ENCODE measurements at places on chromosomes 12 and 14.

DNA sequence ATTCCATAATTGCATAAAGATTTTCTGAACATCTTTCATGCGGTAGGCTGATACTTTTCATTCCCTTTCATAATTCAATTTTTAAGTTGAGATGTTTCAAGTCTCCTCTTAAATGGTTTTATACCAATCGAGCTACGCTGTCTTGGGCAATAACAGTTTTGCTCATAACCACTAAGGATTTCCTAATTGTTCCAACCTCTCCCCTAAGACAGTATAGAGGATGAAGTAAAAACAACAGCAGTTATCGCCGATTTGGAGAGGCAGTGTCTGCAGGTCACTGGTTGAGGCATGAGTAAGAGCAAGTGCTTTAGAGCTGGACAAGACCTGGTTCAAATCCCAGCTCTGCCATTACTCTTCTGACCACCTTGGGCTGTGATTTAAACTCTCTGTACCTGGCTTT is 6.9 kb upstream of the MED13L start:
- DNase-seq = no peak

GRCh38 chr12:25585021-25585523 is 32.0 kb upstream of the LMNTD1 start:
- DNase-seq = no peak

- DNase-seq = no peak
Observed at GRCh38 chr12:49972129-49972528, 618 bp upstream of the AQP6 start.

GRCh38 chr12:2337031-2338010 is 284.5 kb downstream of the CACNA1C start:
- DNase-seq = no peak

DNA sequence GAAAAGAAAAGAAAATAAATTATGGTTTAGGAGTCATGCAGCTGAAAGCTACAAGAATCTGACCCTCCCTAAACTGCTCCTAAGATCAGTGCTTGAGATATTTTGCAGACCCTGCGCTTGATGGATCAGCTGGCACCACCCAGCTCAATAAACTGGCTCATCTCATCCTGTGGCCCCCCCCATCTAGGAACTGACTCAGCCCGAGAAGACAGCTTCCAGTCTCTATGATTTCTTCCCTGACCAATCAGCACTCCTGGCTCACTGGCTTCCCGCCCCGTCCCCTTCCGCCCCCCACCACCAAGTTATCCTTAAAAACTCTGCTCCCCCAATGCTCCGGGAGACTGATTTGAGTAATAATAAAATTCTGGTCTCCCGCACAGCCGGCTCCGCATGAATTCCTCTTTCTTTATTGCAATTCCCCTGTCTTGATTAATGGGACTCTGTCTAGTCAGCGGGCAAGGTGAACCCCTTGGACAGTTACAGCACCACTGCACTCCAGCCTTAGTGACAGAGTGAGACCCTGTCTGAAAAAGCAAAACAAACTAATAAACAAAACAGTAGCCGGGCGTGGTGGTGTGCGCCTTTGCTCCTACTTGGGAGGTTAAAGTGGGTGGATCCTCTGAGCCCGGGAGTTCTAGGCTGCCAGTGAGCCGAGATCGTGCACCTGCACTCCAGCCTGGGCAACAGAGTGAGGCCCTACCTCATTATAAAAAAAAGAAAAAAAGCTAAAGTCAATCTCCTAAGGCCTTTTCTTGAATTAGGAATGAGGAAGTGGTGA is 24.5 kb upstream of the SPTLC2 start:
- DNase-seq = no peak

DNA sequence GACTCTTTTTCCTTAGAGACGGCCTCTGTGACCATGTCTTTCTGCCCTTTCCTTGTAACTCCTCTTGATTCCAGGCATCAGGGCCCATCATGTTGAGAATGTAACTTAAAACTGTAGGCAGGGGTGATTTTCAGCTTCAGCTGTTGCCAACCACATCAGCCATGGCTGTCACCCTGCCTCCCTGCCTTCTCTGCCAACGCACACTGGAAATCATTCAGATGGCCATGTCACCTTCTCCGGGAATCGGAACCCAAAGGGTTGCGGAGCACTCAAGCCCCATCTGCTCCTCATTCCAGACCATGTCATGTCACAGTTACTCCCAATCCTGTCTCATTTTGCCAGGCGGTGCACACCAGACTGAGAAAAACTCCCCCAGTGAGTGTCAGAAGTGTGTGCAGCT is 72.1 kb downstream of the EMP1 start:
- DNase-seq = no peak

- DNase-seq = no peak
Observed at GRCh38 chr14:71271166-71271945, 364.1 kb downstream of the PCNX1 start.

DNA sequence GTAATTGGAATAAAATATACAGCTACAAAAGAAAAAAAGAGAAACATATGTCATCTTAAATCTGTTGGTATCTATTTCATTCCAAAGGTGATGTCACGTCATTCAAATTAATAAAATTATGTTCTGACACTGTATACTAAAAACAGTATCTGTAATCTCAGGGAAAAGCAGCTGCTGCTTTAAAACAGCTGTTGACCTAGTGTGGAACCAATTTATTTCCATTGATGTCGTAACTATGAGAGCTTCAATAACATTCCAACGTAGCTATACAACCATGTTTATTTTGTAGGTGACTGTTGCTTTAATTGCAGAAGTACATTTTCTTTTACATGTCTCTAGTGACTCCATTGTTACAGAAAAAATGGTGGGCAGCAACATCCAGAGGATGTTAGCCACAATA is 571.7 kb downstream of the RPS29 start:
- DNase-seq = no peak

GRCh38 chr12:11622876-11623281 is 26.6 kb upstream of the ETV6 start:
- no peak for DNase-seq

GRCh38 chr12:88952562-88952942 is 372.3 kb upstream of the KITLG start:
- no peak for DNase-seq

DNA sequence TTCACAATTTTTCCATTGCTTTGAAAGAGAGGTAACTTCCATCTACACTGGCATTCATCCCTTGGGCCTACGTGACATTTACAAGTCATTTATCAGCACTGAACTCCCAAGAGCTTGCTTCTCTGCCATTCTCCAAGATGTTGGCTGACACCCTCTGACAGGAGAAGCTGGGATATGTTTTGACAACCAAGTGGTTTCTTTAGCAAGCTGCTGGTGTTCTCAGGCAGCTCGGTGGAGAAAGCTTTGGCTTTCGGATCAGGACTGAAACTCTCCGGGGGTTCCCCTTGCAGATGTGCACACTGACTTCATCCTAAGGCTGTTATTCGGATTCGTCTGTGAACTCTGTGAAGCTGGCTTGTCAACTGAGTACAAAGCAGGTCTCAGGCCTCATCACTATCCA is 15.7 kb downstream of the KCNA5 start:
- no peak for DNase-seq

DNA sequence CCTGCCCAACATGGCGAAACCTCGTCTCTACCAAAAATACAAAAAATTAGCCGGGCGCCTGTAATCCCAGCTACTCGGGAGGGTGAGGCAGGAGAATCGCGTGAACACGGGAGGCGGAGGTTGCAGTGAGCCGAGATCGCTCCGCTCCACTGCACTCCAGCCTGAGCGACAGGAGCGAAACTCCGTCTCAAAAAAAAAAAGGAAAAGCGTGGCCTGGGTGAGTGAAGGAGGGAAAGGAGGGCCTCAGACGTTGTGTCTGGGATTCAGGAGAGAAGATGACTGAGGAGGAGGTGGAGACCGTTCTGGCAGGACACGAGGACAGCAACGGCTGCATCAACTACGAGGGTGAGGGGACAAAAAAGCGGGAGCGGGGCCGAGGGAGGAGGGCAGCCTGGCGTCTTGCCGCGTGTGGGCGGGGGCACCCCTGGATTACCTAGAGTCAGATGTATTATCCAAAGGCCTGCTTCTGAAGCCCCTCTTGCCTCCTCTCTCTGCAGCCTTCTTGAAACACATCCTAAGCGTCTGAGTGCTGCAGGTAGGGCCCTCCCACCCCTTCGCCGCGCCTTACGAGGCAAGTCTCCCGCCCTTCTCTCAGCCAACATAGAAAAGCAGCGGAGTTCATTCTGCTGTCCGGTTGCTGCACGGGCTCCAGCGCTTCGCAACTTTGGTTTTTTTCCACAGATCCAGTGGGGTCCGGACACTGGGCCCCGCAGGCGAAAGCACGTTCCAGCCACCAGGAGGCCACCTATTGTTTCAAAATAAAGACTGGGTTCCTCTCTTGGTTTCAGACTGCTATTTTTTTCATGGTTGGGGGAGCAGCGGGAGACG is 744 bp upstream of the MYL6 start:
- DNase-seq = peak; percentile 90

DNA sequence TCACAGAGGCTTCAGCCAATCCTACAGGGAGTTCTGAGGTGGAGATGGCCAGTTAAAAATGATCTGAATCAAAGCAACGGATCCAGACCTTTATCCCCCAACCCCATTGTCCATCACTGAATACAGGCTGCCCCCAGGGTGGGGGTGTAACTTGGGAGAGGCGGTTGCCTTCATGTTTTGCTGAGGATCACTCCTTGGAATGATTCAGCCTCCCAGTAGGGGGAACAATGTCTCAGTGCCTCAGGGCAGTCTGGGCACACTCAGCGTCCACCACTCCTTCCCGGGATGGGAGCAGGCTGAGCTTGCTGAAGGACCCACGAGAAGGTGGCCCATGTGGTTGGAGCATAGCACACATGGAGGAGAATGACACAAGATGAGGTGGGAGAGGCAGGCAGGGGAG is 60.2 kb downstream of the RFX4 start:
- no peak for DNase-seq

Measured in ecto neural progenitor cell (in vitro differentiated cells).